ENCODE measurements at places on chromosomes 3 and 15.

DNA sequence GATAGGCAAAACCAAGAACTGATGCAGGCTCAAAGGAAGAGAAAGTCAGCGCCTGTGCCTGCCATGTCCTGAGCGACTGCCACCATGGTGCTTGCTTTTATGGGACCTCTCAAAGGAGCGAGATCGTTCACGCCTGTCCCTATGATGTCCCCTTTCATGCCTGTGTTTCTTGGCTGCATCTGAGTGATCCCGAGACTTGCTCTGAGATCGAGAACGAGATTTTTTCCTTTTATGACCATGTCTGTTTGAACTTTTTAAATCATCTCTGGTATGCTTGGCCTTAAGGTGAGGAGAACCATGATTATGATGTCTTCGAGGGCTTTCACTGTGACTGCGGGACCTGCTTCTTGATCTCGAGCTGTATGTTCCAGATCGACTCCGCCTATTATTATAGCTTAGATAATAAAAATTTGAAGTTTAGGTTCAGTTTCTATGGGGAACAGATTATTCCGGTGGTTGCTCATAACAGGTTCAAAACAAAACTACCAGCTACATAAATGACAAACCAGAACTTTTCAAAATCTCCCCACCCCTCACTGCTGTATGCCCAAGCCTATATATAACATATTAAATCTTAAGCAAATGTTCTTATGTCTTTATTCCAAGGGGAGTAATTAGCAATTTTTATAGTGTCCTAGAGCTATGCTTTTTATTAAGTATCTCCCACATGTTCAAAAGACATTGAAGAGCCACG lies 11.6 kb downstream of the CCNL1 start:
- no peak for DNase-seq

- DNase-seq = no peak
These were observed 188.0 kb upstream of the MRPL3 start for GRCh38 chr3:131690800-131691199.

GRCh38 chr3:174089592-174089991 lies 692.0 kb downstream of the NLGN1 start:
- no peak for DNase-seq

DNA sequence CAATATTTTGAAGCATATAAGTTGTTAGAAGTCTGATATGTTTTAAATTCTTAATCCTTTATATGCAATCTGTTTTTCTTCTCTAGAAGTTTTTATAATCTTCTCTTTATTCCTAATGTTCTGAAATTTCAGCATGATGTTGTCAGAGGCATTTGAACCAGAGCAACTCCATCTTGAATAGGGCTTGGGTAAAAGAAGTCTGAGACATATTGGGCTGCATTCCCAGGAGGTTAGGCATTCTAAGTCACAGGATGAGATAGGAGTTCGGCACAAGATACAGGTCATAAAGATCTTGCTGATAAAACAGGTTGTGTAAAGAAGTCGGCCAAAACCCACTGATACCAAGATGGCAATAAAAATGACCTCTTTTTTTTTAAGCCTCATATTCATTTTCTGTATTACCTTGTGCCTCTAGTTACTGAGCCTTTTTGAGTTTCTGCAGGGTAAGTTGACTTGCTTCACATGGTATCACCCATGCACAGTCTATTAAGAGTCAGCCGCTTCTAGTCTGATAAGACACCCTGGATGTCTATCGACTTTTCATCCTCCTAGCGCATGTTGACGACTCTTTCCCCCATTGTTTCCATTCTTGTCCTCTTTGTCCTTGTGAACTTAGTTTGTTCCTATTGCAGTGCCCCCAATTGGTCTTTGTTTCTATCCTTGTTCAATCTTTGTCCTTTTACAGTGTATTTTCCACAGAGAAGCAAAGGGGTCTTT lies 80.8 kb upstream of the RNU6-1 start:
- no peak for DNase-seq

- DNase-seq = peak; percentile 54
These were observed 4.8 kb upstream of the CSK start for GRCh38 chr15:74776821-74777768.

- DNase-seq = no peak
These were observed 163.7 kb downstream of the PGPEP1L start for GRCh38 chr15:98843844-98844243.

DNA sequence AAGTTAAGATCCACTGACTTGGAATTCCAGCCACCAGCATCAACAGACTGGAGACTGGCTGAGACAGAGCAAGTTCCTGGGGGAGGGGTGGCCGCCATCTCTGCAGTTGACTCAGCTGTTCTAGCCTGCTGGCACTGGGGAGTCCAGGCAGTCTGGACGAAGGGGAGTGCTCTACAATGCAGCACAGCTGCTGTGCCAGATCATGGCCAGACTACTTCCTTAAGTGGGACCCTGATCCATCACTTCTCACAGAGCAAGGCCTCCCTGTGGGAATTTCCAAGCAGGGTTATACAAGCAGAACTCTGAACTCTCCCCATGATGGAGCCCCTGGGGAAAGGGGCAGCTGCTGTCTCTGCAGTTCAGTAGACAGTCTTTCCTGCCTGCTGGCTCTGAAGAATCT lies 35.2 kb downstream of the PYGO1 start:
- DNase-seq = no peak

- no peak for DNase-seq
These were observed 127.5 kb downstream of the SNRK start for GRCh38 chr3:43413676-43414368.

GRCh38 chr3:98994128-98994762 lies 92.8 kb upstream of the DCBLD2 start:
- DNase-seq = no peak

DNA sequence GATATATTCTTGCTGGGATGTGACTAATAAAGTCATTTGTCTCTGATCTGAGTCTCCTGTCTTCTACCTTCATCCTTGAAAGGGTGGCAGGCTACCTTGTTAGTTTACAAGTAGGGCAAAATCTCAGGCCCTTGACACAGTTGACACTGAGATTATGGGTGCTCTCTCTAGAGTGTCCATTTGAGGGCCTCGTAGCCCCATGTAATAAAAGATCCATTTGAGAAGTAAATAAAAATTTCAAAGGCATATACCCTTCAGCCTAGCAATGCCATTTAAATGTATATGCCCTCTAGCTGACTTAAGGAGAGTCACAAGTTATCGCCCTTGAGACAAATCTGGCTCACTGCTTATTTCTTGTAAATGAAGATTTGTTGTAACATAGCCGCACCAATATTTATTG lies 98.6 kb downstream of the TCF12 start:
- no peak for DNase-seq

GRCh38 chr3:150370999-150371398 lies 37.1 kb upstream of the TSC22D2 start:
- DNase-seq = no peak

- no peak for DNase-seq
These were observed 7.4 kb downstream of the PDE8A start for GRCh38 chr15:84988909-84989644.

DNA sequence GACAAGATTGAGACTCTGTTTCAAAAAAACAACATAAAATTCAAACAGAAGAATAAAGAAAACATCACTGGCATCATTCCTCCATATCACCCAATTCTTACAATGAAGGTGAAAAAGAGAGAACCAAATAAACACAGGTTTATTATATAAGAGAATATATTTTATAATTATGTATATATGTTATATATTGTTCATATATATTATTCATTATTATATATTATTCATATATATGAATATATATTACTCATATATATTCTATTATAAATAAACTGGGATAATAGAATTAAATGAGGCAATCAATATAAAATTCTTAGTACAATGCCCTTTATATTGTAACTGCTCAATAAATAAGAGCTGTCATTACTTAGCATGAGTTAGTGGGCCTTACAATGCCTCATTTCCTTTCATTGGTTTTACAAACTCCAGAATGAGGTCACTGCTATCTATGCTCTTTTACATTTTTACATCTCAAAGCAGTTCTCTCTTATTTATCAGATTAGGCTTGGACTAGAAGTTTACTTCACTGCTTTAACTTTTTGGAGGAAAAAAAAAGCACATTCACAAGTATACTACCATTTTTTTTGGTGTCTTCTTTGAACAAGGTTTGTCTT lies 135.5 kb upstream of the TTC14 start:
- DNase-seq = no peak

GRCh38 chr3:5197470-5198312 lies 10.2 kb downstream of the EDEM1 start:
- no peak for DNase-seq

- DNase-seq = no peak
These were observed 640 bp downstream of the POPDC2 start for GRCh38 chr3:119659606-119660291.

GRCh38 chr3:123457841-123458240 lies 9.0 kb upstream of the ADCY5 start:
- DNase-seq = no peak

- DNase-seq = no peak
These were observed 7.3 kb downstream of the TMEM158 start for GRCh38 chr3:45218578-45219390.

DNA sequence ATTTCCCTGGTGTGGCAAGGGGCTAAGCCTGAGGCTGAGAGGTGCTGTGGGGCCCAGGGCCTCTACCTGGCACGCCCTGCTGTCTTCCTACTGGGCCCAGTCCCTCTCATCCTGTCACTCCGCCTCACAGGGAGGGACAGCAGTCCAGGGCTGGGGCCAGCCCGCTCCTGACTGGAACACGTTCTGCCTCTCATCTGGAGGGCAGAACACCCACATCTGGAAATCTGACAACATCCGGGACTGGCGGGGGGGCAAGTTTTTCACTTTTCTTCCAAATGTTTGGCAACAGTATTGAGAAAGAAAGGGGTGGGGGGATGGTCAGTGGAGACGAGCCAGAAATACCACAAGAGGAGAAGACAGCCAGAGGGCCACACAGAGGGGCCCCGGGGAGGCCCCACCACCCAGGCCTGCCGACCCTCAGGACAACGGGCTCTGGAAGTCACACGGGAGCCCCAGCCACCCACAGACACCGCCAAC lies 1.8 kb upstream of the MYL3 start:
- DNase-seq = no peak

- no peak for DNase-seq
These were observed 288.8 kb downstream of the FEZF2 start for GRCh38 chr3:62084558-62084957.

GRCh38 chr3:2156244-2156847 lies 57.7 kb downstream of the CNTN4 start:
- DNase-seq = no peak

DNA sequence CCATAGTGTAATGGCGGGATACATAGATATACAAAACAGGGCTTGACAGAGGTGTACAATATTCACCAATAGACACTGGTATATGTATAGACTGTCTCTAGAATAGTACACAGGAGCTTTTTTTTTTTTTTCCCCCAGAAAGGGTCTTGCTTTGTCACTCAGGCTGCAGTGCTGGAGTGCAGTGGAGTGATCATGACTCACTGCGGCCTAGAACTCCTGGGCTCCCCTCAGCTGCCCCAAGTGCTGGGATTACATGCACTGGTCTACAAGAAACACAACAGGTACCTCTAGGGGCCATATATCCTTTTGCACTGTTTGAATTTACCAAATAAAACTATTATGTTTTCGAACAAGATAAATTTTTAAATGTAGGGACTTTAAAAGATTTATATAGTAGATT lies 12.3 kb downstream of the RHOA start:
- no peak for DNase-seq

- no peak for DNase-seq
These were observed 76.8 kb downstream of the THBS1 start for GRCh38 chr15:39657668-39658067.

DNA sequence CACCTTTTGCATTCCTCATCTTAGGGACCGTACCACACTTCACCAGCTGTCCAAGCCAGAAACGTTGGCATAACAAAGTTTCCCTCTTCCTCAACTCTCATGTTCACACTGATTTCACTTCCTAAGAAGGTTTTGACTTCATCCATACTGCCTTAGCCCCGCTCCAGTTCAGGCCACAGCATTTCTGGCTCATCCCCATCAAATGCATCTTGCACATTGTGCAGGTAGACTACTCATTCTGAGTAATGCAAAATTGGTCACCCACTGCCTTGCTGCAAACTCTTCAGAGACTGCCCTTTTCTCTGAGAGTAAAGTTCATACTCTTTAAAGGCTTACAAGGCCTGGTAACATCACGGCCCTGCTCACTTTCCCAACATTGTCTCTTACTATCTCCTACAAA lies 8.8 kb downstream of the NUSAP1 start:
- no peak for DNase-seq

- no peak for DNase-seq
These were observed 267.9 kb downstream of the SHQ1 start for GRCh38 chr3:72580246-72580756.

DNA sequence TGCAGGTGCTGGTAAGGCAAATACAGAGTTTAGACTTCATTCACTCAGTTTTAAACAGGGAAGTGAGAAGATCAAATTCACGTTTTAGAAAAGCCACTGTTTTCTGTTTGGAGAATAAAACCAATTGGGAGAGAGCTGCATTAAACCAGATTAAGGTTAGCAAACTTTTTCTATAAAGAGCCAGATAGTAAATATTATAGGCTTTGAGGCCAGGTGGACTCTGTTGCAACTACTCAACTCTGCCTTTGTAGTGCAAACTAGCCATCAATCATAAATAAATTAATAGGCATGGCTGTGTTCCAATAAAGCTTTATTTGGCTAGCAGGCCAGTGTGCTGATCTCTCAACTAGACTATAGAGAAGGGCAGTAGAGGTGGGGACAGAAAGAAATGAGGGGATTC lies 33.5 kb downstream of the SUCLG2 start:
- no peak for DNase-seq

DNA sequence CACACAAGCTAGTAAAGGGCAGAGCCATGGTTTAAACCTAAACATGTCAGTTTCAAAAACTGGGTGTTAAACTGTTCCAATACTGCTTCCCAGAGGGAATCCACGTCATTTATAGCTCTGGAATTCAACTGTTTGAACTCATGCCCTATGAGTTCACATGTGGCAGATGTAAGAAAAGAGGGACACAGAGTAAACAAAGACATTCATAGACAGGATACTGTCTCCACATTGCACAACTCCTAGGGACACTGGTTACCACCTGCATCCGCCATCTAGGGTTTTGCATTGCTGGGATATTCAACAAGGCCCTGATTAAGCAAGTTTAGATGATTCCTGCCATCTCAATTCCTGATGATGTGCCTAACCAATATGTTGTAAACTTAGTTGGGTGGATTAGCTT lies 134.1 kb upstream of the COL8A1 start:
- no peak for DNase-seq

DNA sequence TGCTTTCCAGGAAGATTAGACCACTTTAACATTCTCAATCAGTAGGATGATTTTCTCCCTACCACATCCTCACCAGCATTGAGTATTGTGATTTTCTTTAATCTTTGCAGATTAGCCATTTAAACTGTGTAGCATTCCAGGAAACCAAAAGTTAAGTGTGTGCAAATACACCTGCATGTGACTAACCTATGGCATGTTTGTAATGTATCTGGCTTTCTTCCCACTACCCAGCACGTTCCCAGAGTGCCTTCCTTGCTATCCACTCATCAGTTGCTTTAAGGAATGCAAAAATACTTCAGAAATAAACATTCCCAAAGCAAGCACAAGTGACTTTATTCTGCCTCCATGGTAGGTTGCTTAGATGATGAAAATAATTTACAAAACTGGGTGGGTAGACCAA lies 74.2 kb downstream of the ATG7 start:
- DNase-seq = no peak
